HT-29 (cell line): ENCODE measurements at places on chromosomes 12 and 14.

GRCh38 chr14:99812892-99813291 is 19.7 kb downstream of the EML1 start:
- no peak for DNase-seq

- DNase-seq, result no peak
Measured at GRCh38 chr12:68332728-68333630, 817 bp upstream of the MDM1 start.

- DNase-seq, result no peak
Measured at GRCh38 chr12:131618701-131619100, 92.2 kb upstream of the SFSWAP start.

GRCh38 chr14:66070542-66071319 is 415.4 kb upstream of the CCDC196 start:
- peak; percentile 45 for DNase-seq

GRCh38 chr14:69760810-69761209 is 6.1 kb upstream of the SRSF5 start:
- no peak for DNase-seq

DNA sequence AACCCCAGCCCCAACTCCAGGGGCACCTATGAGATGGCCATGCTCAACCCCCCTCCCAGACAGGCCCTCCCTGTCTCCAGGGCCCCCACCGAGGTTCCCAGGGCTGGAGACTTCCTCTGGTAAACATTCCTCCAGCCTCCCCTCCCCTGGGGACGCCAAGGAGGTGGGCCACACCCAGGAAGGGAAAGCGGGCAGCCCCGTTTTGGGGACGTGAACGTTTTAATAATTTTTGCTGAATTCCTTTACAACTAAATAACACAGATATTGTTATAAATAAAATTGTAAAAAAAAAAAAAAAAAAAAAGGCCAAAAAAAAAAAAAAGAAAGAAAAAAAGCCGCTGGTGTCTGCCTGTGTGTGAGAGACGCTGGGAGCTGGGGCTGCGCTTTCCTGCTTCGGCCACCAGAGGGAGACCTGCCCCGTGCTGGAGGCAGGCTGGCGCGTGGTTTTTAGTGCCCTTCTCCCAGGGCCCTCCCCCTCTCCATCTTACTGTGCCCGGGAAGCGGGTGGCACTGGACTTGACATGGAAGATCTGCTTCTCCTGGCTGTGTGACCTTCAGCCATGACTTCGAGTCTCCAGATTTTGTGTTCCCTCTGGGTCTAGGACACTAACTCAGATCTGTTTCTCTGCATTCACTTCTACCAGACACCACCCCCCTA is 3.4 kb upstream of the NXPH4 start:
- DNase-seq, result peak; percentile 89
